ENCODE measurements at places on chromosomes 16 and 17.

DNA sequence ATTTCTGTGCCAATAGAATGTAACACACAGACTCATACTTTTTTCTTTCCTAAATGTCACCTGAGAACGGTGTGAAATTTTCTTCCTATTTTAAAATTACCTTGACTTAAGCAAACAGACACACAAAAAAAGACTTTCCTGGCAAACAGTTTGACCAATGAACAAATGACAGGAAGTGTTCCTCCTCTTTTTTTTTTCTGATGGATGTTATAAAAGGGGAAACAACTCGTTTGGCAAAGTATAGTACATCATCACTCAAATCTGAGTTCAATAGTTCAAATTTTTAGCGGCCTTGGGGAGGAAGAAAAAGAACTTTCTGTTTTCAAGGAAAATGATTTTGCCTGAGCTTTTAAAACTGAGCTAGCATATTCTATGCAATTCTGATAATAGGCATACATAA lies 19.8 kb downstream of the HS3ST3A1 start:
- no peak for DNase-seq

DNA sequence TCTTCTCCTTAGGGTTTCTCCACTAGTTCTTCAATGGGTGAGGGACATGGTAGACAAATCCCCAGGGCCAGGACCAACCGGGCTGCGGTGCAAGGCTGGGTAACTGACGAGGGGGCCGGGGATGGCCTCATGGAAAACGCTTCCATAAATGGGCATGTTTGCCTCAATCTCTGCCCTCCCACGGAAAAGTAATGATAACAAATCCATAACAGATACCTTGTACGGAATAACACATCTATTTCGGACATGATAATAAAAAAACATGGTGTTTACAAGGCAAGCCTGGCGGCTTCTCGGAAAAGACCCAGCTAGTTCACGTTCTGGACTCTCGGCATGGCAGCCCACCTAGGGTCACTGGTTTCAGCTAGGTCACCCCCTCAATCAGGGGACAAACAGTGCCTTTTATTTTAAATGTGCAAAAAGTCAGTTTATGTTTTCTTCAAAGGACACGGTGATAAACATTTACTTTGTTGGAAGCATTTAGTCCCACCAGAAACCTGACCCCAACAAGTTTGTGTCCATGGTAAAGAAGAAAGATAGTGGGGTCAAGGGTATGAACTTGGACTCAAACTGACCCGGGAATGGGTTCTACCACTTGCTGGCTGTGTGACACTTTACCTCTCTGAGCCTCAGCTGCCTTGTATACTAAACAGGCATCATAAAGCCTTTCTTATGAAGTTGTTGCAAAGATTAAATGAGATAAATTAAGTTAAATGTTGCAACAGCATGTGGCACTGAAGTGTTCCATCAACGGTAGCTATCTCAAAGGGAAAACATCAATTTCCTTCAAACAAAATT lies 1.7 kb downstream of the MYH11 start:
- no peak for DNase-seq

DNA sequence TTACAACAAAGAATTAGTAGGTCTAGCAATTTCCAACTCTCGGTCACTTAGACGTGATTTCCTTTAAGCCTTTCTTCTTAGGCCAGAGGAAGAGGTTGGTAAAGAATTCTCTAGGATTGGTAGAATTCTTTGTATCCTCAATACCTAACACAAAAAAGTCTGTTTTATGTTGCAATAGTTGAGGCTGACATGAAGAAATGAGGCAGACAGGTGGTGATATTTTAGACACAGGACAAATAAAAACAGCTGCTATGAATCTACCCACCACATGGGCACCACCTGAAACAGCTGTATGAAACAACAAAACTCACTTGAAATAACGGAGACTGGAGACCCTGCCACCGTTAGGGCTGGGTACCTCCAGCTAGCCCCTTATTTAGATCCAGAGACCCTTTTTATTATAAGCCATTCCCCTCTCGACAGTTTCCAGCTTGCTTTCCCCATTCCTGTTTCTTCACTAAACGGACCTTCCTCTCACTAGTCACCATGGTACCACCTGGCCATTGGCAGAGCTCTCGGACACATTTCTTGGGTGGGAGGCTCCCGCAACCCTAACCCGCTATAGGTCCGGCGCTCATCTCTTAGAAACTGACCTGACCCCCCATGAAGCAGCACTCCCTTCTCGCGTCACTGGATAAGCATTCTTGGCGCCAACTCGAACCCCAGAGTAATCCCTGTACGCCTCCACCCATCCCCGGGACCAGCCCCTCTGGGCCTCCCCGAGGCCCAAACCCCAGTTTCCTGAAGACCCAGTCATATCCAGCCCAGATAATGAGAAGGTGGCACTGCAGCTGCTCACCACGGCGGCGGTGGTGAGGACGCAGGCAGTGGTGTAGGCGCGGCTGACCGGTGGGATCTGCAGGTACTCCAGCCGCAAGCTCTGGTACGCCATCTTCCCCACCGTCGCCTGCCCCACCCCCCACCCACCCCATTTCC lies at the start of gene DERL2:
Gene DERL2 (minus strand): TSS at position 909 of the 936 bp plus-strand sequence. CDS start 17 bp downstream, at position 892.
- no peak for DNase-seq

- DNase-seq: no peak
These were observed 27.5 kb downstream of the MYBBP1A start for GRCh38 chr17:4527566-4528125.

DNA sequence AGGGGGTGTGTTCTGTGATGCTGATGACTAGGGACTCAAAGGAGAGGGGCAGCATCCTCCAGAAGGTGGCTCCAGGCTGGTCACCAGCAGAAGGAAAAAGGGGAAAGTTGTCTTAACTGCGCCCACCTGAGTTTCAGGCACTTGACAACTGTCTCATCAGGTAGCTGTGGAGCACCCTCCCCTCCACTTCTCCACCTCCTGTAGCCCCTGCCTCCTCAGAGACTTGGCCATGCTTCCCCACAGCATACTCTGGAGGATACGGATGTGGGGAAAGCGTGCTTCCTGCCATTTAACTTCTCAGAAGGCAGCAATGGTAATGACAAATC lies 17.9 kb downstream of the CFAP20 start:
- DNase-seq: no peak
